T-helper 2 cell treated with Interferon-gamma antibody and Interleukin-4, amounts not matched to agents 5 μg/mL and 100 μg/mL, for 36 hours (primary cell): ENCODE measurements at places on chromosomes 2 and 18.

DNA sequence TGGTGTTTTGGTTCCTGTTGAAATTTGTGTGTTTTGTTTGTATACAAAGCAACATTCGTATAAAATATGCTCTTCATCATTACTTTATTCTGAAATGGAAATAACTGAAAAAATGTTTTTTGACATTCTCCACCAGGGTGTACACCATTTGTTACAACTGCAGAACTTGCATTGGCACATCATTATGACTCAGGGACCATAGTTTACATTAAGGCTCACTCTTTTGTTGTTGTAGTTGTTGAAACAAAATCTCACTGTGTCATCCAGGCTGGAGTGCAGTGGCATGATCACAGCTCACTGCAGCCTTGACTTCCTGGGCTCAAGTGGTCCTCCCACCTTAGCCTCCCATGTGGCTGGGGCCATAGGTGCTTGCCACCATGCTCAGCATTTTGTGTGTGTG lies 676.6 kb downstream of the TDRD15 start:
- no peak for DNase-seq

GRCh38 chr2:19799881-19800780 lies 101.7 kb downstream of the TTC32 start:
- no peak for DNase-seq

GRCh38 chr2:160916300-160916699 lies 243.9 kb upstream of the TANK start:
- no peak for DNase-seq

GRCh38 chr2:162401871-162402270 lies 57.9 kb downstream of the GCA start:
- no peak for DNase-seq
